CD8-positive, alpha-beta memory T cell (primary cell): ENCODE measurements at places on chromosomes 6 and 20. TPM values are rescaled to one million over a fixed set of nuclear protein-coding genes. Genes with fewer than 3 reads are reported as not detected.

DNA sequence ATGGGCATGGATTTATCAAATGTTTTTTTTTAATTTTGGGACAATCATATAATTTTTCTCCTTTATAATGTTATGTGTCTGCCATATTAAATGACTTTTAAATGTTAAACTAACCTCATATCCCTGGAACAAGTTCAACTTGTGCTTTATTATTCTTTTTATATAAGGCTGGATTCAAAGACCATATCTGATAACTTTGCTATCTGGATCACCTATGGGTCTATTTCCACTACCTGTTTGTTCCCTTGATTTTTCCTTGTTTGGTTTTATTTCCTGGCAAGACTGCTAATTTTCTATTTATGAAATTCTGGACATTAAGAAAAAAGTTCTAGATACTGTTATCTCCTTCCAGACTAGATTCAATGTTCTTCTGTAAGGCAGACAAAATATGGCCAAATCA, 58.8 kb downstream of the TXNDC5 start:
- DNase-seq: no peak

GRCh38 chr6:146211646-146212045, 182.8 kb downstream of the GRM1 start:
- no peak for DNase-seq

GRCh38 chr6:158561321-158561884, 1.5 kb downstream of the TMEM181 start:
- no peak for DNase-seq

GRCh38 chr6:158502263-158502950, 57.5 kb upstream of the TMEM181 start:
- no peak for DNase-seq

GRCh38 chr6:11160199-11160598, 48.7 kb upstream of the ERVFRD-1 start:
- DNase-seq: no peak

- DNase-seq: peak; percentile 71
These were observed 32.6 kb downstream of the C6orf15 start for GRCh38 chr6:31079656-31080261.

DNA sequence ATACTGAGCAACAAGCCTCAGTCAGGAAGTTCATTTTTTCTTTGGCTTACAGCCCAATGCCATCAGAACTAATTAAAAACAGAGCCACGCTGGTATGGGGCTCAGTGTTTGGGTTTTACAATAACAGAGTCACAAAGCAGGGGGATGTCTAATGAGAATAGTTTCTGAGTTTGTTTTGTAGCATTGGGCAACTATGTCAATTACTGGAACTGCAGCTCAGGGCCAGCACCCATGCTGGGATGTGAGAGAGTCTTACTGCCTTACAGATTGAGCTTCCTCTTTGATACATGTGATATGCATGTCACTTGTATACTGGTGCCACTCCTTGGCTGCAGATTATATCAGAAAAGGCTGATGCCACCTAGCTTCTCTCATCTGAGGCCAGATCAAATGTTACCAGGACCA, 117.6 kb downstream of the TFAP2B start:
- no peak for DNase-seq

DNA sequence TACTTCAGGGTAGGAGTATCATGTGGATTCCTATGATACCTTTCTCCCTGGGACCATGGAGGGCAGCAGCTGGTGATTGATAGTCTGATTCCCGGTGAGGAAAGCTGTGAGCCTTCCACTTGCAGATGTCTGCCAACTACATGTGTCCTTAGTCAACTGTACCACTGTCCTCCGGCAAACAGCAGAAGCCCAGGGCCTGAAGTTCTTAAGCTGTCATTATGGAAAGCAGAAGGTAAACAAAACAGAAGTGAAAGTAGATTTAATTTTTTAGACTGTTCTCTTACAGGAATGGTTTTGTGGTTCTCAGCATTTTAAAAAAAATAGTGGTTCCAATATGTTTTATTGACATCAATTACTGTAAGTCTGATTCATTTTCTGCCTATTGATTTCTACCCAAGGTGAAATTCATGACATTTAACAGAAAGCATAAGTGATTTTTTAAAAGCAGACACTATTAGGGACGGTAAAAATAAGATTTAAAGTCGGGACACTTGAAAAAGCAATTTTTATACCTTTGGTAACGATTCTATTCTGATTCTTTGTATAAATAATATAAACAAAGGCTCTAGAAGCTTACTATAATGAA, 36.6 kb downstream of the PTPN1 start:
- DNase-seq: no peak

DNA sequence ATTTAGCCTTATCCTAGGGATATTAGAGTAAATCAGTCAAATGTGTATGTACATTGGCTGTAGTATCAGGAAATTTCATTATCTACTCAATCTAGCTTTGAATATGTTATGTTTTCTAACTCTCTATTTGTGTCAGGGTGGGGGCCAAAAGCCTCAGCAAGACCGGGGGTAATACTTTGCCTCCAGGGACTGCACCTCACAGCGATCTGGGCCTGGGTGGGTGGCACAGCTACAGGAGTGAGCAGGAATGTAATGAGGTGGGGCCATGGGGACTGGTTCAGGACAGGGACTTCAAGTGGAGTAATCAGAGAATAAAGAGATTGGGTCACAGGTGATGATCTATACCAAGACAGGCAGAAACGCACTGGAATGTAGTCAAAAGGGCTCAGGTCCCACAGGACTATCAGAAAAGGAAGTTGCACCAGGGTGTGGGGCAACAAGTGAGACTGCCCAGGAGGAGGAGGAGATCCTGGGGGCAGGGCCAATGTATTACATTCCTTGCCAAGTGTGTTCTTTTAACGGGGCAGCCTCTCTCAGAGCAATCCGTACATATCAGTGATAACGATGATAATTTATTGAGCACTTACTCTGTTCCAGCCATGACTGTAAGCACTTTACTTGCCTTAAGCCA, 54.0 kb downstream of the PIGU start:
- no peak for DNase-seq

DNA sequence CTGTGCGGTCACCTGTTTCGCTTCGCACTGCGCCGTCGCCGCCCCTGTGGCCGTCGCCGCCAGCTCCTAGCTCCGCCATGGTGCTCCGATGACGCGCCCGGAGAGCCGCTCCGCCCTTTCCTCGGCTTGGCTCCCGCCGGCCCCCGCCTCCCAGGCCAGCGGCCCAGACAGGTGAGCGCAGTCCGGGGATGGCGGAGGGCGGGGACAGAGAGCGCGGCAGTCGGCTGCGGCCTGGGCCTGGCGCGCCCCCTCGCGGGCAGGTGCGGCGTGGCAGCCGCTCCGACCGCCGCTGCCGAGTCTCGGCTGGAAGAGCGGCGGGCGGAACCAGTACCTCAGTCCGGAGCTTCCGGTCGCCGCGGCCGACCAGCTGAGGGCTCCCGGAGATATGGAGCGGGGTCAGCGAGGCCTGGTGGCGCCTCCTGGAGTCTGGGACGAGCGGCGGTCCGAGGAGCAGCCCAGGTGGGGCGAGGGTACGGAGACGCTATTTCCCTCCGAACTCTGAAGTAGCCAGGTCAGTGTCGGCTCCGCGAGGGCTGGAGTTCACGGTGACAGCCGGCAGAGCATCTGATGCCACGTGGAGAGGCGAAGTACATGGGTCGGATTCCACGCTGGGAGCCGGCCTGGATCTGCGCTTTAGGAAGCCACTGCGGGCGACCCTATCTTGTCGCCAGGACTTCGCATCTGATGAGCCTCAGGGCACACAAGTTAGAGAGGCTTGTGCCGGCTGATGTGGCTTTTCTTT, at the start of gene MAP7:
MAP7 (minus strand) TSS at position 93 of the 742 bp plus-strand sequence; CDS start at position 79, 14 bp downstream.
- peak; percentile 69 for DNase-seq

GRCh38 chr6:3899061-3899460, 49.9 kb downstream of the FAM50B start:
- DNase-seq: no peak

DNA sequence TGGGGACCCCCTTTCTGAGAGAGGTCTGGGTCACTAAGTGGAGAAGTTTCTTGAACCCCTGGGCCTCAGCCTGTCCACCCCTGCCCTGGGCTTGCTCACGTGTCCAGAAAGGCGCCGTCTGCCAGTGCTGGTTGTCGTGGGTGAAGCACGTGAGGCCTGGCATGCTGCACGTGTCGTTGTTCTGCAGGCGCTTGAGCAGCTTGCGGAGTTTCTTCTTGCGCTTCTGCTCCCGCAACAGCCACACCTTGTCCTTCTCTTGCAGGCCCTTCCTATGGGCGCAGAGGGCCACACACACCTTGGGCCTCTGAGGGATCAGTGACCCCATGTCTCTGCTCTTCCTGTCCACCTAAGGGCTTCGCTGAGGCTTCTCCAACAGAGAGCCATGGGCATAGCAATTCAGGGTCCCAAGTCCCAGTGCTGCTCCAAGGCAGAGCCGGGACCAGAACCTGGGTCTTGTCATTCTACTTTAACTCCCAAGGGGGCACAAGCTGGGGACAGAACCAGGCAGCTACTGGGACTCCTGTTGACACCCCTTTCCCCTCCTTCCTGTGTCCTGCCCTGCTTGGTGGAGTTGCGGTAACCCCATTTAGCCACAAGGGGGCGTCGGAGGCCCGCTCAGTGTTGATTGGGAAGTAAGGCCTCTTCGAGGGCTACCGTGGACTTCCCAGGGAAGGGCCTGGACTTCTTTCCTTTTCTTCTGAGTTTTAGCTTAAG, 121.8 kb downstream of the SULF2 start:
- DNase-seq: peak; percentile 56

DNA sequence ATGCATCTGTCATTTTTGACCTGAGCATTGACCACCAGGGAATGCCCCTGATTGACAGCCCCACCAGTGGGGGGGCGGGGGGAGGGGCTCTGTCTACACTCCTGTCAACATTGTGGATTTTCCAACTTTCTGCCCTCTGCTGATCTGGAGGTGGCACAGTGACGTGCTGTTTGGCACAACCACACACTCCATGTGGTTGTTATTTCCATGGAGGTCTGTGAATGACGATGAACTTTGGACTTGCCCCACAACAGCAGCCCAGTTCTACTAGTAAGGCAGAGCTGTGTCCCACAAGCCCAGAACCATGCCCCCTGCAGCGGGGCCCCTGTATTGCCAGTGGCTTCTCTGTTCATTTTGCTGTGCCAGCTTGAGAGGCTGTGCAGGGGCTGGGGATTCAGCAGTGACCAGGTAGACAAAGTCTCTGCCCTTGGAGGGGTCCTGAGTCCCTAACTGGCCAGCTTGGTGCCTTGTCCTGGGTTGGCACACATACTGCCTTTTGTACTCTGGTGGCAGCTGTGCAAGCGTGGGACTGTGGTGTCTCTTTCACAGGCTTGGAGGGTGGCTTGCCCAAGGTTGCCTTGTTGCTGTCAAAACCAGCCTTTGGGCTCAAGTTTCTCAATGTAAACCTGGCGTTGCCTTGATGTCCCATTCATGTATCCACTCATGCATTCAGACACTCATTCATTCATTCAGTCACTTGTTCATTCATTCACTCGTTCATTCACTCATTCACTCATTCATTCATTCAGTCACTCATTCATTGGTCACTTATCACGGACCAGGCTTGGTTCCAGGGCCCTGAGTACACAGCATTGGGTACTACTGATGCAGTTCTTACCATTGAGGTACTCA, 108.5 kb downstream of the SYCP2 start:
- DNase-seq: no peak

GRCh38 chr6:53906842-53907241, 112.0 kb downstream of the LRRC1 start:
- DNase-seq: no peak

GRCh38 chr6:167396659-167397490, 72.0 kb downstream of the TTLL2 start:
- DNase-seq: no peak

- peak; percentile 63 for DNase-seq
These were observed 123.7 kb upstream of the BTN3A2 start for GRCh38 chr6:26241033-26241895.

GRCh38 chr6:145009711-145010110, 724.6 kb downstream of the UTRN start:
- DNase-seq: no peak

Gene TSPO2
- not detected for total RNA-seq

Gene C20orf96
- 3.7 TPM for total RNA-seq

Gene HNF4A
- not detected for total RNA-seq

Gene DEFB132
- not detected for total RNA-seq

Gene LINC00237
- not detected for total RNA-seq
